Hematopoietic multipotent progenitor cell (in vitro differentiated cells): ENCODE measurements at places on chromosomes 16 and 17.
A peak's percentile ranks its signal among the peaks of the same experiment; 100 is the strongest.

DNA sequence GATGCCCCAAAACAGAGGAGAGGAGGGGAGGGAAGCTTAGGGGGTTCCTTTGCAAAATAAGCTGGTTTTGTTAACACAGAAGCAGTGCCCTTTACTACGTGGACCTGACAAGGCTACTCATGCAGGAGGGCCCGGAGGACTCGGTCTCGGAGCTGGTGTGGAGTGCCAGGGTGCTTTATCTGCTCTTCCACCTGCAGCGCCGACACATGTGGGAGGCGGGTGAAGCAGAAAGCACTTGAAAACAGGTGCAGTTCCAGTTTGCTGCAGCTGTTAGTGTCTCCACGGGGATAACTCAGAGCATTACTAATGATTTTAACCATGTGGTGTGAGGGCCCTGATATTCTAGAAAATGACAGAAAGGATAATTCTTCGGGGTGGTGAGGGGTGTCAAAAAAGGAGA, 35.0 kb upstream of the MNT start:
- no peak for DNase-seq

DNA sequence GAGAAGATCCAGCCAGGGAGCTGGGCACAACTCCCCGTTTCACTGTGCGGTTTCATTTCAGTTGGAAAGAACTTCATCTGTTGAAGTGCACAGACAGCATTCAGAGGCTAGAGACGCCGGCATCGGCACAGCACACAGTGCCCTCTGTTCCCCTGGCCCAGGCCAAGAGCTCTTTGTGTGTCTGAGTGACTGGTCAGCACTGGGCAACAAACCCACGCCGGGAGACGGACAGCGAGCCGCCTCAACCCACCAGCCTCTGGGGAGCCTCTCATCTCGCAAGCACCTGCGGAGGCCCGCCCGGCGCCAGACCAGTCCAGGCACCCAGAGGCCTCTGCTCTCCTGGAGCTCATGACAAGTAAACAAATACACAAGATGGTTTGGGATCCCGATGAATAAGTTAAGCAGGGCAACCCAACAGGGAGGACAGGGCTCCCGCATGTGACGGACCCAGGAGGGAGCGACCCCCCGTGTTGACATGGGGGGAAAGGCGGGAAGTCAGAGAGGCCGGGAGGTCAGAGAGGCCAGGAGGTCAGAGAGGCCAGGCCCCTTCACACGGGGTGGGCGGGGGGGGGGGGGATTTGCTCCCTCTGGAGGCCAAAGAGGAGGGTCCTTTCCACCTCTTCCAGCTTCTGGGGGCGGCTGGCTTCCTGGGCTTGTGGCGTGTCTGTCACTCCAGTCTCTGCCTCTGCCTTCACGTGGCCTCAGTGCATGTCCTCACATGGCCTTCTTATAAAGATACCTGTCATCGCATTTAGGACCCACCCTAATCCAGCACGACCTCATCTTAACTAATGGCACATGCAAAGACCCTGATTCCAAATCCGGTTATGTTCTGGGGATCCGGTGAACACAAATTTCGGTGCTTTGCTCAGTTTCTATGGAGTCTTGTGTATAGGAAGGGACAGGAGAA, 25.8 kb upstream of the KLHDC4 start:
- DNase-seq: no peak

DNA sequence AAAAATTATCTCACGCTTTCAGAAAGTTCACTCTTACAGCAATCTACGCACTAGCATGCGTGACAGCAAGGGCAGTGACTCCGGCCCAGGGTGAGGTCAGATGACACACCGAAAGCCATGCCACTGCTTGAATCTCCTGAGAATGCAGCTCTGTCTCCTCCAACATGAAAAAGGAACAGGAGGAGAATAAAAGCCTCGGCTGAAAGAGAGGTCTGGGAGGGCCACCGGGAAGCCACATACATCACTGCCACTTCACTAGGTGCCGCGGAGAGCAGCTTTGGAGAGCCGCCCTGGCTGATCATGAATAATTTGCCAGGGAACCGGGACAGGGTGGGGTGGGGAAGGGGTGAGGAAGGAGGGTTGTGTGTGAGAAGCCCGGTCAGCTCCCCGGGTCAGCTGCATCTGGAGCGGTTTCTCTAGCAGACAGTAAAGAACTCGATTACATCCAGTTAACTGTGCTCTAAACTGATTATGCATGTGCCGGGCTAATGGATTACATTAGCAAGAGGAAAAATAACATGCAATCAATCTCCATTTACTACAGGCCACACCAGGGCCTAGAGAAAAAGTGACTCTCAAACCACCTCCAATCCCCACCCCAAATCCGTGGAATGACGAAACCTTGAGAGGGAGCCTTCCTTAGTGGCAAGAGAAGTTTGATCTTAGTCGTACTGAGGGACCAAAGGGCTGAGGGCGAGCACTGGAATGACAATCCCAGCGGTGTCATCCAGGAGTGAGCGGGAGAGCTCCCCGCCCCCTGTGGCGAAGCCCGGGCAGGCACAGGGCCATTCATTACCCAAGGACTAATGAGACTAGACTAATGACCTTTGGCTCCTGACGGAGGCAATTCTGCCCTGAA, 100.3 kb downstream of the ZFHX3 start:
- no peak for DNase-seq

GRCh38 chr16:26569793-26570192, 496.9 kb upstream of the C16orf82 start:
- DNase-seq: peak; percentile 1

- DNase-seq: no peak
Measured at GRCh38 chr16:53323924-53324323, 110.3 kb upstream of the RBL2 start.

DNA sequence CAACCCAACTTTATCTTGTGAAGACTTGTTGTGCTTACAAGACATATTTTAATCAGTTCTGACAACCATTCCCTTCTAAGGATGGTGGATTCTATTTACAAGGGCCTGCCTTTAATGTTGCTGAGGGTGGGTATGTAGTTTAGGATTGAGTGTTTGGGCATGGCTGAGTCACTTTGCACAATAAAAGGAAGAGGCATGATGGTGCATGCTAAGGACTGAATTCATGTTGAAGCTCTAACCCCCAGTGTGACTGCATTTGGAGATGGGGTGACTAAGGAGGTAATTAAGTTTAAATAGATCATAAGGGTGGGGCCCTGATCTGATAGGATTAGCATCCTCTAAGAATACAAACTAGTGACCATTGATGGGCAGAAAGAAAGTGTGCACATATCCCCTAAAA, 196.1 kb upstream of the HS3ST3A1 start:
- DNase-seq: no peak

DNA sequence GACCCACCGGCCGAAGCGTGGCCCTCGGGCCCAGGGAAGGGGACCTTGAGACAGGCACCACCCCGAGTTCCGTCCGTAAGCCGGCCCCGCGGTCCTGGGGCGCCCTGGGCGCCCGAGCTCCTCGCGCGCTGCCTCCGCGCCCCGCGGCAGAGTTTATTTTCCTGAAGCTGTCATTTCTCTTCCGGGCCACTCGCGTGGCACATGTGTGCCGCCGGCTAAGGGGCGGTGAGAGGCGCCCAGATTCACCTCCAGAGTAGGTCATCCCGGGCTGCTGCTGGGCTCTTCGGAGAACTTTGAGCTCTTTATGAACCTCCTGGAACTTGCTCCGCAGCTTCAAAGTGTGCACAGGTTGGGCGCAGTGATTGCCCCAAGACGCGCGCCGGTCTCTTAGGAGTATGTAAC, 489 bp downstream of the ZC3H18 start:
- DNase-seq: peak; percentile 43

- DNase-seq: no peak
Measured at GRCh38 chr17:82840431-82840831, 609 bp upstream of the ZNF750 start.

DNA sequence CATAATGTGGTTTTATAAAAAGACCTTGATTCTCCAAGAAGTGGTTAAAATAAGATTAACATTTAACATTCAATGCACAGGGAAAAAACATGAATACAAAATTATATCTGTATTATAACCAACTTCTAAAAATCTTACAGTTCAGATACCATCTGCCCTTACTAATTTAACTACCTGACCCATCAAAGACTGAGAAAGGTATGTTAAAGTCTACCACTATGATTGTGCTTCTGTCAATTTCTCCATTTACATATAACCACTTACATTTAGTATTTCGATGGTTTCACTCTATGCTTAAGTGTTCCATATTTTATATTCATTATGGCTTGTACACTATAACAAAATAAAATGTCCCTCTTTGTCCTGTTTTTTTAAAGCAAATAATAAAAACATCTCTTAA, 14.6 kb downstream of the AP1G1 start:
- DNase-seq: no peak

GRCh38 chr17:82424001-82424862, 5.8 kb upstream of the OGFOD3 start:
- peak; percentile 76 for DNase-seq

- no peak for DNase-seq
Measured at GRCh38 chr16:68031951-68032350, 8.9 kb downstream of the DUS2 start.

GRCh38 chr16:53757971-53758609, 54.1 kb downstream of the FTO start:
- DNase-seq: no peak

GRCh38 chr16:70433458-70434103, 5.3 kb downstream of the ST3GAL2 start:
- DNase-seq: no peak

DNA sequence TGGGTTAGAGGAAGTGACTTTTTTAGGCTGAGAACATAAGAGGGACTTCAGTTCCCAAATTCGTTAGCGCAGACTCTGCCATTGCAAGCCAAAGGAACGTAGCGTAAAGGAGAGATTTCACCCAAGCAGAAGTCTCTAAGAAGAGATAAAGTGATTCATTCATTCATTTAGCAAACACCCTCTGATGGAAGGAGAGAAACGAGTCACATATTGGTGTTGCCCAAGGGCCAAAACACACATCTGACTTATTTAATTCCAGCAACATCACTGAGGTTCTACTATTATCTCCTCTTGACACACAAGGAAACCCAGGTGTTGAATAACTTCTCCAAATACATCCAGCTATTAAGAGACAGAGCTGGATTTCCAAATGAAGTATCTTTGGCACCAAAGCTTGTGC, 85.7 kb upstream of the CACNG3 start:
- no peak for DNase-seq

DNA sequence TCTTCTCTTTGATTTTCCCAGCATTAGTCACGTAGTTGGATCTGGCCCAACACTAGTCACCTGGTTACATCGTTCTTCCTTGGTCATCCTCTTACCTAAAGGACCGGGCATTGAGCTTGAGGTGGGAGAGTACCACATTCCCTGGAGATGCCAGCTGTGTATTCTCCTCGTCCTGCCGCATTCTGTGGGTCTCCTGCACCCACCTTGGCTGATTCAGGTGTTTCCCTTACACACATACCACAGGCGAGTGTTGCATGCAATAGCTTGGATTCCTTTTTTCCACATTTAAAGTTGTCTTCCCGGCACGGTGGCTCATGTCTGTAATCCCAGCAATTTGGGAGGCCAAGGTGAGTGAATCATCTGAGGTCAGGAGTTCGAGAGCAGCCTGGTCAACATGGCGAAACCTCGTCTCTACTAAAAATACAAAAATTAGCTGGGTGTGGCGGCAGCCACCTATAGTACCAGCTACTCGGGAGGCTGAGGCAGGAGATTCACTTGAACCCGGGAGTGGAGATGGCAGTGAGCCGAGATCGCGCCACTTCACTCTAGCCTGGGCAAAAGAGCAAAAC, 21.6 kb upstream of the CLEC18C start:
- no peak for DNase-seq

- peak; percentile 36 for DNase-seq
Measured at GRCh38 chr17:4739122-4740024, at the start of the genes CXCL16 and ZMYND15. TSS of gene CXCL16 (minus strand) at chr17:4739928. CDS start at chr17:4739339, 589 bp downstream. TSS of gene ZMYND15 (plus strand) at chr17:4739833. CDS start at chr17:4740549, 716 bp downstream.

GRCh38 chr17:42521666-42522262, 14.3 kb upstream of the NAGLU start:
- no peak for DNase-seq

DNA sequence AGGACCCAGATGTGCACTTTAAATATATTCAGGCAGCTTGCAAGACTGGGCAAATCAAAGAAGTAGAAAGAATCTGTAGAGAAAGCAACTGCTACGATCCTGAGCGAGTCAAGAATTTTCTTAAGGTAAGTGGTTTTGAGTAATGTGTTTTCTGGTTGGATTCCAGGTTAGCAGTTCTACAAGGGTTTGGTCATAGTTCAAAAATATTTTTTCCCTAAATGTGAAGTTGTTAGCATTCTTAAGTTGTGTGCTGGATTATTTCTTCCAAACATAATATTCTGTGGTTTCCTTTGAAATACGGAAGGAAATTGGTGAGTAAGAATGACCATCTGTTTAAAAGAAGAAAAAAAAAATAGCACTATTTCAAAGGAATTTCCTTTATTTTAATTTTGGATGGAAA, 38.4 kb downstream of the PTRH2 start:
- peak; percentile 51 for DNase-seq

DNA sequence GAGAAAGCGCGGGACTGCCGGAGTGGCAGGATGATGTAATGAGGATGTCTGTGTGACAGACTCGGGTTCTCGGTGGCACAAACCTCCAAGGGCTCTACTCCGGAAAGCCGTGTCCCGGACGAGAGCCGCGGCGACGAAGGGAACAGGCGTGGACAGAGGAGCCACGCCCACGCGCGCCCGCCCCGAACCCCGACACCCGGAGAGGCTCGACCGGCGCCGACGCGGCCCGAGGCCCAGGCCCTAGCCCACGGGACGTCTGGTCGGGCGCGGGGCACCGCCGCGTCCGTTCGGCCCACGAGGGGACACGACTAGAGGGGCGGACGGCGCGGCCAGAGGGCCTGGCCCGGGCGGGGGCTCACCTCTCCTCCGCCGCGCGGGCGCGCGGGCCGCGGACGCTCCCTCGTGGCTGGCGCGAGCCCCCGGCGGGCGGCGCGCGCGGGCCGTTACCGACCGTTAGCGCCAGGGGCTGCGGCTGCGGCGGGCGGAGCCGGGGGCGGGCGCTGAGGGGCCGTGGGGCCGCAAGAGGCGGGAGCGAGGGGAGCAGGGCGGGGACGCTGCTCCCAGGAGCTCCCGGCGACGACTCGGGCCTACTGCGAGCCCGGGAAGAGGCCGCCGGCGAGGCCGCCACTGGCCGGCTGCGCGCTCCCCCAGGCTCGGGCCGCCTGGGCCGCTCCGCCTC, 2.1 kb upstream of the IRX5 start:
- DNase-seq: no peak

DNA sequence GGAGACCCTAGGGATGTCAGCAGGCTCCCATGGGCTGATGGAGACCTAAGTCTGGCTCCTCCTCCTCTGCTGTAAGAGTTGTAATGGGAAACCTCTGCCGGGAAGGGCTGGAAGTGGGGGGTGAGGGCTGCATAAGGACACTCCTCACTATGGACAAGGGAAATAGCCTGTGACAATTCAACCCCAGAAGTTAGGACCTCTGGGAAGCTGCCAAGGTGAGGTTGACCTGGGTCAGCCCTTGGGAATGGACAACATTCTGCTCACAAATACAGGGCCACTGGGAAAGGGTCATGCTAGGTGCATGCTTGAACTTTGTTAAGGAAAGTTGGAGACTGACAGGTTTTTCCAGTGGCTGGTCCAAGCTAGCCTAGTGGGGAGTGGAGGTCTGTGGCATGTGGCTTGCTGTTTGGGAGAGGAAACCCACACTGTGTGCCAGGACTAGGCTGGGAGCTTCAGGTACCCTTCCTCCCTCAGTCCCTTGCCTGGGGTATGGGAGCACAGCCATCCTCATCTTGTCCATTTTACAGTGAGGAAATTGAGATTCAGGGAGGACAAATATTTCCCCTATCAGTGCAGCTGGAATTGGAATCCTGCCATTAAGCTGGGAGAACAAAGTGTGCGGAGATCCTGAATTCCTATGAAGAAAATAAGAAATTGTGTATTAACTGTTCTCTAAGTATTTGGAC, 190.4 kb downstream of the SALL1 start:
- DNase-seq: no peak

- no peak for DNase-seq
Measured at GRCh38 chr17:16061631-16062030, 62.0 kb downstream of the TTC19 start.
